HL-60 (cell line): ENCODE measurements at places on chromosomes 7 and 10.

DNA sequence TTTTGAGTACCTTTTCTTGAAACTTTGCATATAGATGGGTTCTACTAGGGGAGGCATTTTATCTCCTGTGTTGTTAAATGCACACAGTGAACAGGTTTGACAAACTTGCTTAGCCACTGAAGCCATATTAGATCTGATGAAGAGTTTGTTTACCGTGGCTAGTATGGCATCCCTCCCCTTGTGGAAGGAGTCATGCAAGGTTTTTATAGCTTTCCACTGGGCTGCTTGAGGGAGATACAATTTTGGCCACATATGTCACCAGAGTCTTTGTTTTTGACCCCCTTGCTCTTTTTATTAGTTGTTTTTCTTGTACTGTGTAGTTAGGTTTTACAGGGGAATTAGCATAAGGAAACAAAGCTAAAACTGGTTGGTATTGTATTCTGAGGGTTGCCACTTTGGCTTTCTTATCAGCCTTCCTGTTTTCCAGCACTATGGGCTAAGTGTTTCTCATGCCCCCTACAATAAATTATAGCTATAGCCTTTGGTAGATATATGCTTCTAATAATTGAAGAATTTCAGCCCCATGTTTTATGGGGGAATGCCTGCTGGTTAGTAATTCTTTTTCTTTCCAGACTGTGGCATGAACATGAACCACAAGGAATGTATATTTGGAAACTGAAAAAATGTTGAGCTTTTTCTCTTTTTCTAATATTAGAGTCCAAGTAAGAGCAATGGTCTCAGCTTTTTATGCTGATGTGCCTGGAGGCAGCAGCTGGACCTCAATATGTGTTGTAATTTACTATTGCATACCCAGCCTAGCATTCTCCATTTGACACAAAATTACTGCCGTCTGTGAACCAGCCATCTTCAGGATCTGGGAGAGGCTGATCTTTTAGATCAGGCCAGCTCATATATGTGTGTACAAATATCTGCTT is 18.4 kb upstream of the STEAP2 start:
- DNase-seq: no peak

- DNase-seq: no peak
Observed at GRCh38 chr10:91294134-91294906, 73.9 kb downstream of the PCGF5 start.

DNA sequence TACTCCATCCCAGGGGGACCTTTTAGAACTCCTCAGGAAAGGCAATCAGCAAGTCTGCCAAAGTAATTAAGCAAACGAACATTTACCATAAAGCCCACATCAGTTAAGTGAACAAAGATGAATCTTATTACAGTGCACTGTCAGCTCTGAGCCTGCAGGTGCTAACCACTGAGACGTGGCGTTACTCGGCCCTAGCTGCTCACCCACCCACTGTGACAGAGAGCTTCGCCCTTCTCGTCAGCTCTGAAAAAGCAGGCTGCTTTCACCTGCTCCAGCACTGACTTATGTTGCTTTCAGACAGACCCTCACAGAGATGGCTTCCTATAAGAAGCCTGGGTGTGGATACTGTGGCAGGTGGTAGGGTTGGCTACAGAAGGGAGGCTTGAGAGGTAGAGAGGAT is 57.7 kb upstream of the KCNIP2 start:
- DNase-seq: no peak

DNA sequence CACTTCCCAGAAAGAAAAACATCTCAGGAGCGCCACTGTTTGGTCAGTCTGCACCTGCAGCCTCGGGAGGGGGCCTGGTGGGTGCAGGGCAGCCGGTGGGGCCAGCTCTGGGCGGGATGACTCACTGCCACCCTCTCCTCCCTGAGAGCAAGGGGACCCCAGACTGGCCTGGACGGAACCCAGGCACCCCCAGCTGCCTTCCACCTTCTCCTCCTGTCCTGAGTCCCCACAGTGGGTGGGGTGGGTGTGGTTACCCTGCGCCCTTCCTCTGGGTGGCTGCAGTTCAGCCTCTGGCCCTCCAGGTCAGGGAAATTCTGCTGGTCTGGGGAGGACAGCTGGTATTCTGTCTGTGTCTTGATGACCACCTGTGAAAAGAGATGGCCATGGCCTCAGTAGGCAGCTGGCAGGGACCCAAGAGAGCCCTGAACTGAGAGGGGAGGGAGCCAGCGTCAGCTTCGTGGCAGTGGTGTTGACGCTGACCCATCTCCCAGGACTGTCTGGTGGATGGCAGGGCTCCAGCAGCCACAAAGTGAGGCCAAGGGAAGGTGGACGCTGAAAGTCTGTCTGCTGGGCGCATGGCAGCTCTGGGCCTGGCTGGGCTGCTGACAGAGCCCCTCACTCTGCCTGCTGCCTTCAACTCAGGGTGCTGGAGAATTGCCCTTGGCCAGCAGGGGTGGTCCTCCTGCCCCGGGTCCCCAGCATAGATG is 8.9 kb downstream of the CALY start:
- DNase-seq: no peak

DNA sequence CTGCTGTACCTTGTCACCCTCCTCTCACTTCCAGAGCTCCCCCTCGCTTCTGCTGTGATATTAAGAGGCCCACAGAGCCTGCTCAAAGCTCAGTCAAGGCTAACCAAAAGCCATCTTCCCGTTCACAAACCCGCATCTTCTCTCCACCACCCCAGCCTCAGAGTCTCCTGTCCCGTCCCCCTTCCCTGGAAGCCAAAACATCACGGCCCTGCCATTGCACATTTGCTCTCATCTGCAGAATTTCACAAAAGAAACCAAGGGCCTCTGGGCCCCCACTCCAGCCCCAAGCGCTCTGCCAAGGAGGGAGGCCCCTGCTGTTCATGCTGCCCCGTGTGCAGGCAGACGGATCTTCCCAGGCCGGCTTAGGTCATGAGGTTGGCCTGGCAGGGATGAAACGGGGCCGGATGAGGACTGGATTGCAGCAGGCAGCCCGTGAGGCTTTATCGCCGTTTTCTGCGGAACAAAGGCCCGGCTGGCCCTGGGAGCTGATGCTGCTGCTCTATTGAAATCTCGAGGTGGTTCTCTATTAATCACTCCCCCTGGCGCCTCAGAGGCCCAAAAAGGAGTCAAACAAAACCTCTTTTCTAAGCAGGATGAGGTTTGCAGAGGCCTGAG is 31.6 kb upstream of the FOXK1 start:
- DNase-seq: no peak

DNA sequence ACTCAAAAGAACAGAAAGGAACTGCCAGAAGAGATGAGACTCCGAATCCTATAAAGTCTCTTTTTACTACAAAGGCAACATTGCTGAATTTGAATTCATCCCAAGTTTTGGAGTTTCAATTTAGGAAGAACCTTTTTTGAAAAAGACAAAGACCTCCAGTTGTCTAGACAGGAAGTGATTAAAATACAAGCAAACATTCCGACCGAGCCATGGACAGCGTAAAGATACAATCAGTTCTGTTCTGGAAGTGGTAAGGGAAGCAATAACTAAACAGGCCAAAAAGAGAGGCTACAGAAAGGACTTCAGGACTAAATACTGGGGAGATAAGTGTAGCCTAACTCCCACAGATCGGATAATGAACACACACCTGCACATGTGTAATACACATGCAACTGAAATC is 101.0 kb downstream of the SMURF1 start:
- DNase-seq: no peak

- DNase-seq: no peak
Observed at GRCh38 chr7:33739286-33739685, 166.1 kb upstream of the BMPER start.

- DNase-seq: no peak
Observed at GRCh38 chr10:95542330-95542729, 18.8 kb downstream of the SORBS1 start.

DNA sequence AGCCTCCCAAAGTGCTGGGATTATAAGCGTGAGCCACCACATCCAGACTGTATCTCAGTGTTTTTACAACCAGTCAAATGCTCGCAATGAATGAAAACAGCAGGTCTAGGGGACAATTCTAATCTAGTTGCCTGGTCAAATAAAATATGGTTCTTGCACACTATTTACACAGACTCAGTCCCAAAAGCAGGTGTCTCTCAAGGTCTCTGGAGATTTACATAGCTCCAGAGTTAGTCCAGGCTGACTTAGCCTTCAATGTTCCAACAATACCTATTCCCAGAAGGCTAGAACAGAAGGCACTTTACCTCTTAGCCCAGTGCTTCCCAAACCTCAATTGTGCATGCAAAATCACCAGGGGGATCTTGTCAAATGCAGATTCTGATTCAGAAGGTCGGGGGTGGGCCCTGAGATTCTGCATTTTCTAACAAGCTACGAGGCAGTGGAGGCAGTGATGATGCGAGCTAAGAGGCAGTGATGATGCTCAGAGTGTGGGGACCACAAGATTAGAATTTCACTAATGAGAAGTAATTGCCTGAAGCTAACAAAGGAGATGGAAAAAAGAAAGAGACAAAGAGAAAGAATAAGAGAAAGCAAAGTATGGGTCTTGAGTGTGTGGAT is 6.4 kb downstream of the KIAA1549 start:
- DNase-seq: no peak

- no peak for DNase-seq
Observed at GRCh38 chr7:90988516-90988915, 275.7 kb upstream of the FZD1 start.

DNA sequence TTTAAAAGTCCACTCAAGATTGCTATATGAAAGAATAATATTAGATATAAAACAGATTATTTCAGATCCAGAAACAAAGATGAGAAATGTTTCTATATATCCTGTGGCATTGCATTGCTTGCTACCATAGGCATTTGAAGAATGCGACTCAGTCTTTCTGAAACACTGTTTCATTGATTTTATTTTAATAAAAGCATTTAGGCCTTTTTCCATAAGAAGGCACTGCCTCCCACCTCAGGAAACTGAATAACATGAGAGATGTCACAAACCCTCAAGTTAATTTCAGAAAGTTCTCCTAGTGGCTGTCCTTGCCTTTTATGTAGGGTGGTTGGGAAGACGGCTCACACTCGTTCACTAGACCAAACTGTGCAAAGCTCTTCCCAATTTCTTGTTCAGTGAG is 23.3 kb downstream of the PRPS1L1 start:
- DNase-seq: no peak

GRCh38 chr7:78020136-78020873 is 221.7 kb downstream of the PHTF2 start:
- DNase-seq: peak; percentile 33

- no peak for DNase-seq
Observed at GRCh38 chr10:68633816-68634466, 73.8 kb downstream of the TET1 start.

- peak; percentile 74 for DNase-seq
Observed at GRCh38 chr10:26378861-26379294, 59.3 kb upstream of the APBB1IP start.

DNA sequence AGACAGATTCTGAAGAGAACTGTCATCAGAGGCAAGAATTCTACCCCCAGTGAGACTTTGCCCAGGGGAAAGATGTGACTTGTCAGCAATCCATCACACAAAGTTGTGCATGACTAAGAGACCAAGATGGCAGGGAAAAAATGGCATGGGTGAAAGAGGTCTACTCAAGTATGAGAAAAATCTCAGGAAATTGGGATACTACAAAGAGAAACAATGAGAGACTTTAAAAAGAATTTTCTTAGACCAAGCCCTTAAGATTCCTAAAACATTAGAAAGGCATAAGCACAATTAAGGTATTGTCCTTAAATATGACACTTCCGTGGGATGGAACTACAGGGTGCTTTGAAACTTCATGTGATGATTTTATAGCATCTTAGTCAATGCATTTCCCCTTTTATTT is 45.6 kb upstream of the PDE1C start:
- no peak for DNase-seq

- no peak for DNase-seq
Observed at GRCh38 chr7:99557940-99558305, 519 bp upstream of the ZNF655 start.

DNA sequence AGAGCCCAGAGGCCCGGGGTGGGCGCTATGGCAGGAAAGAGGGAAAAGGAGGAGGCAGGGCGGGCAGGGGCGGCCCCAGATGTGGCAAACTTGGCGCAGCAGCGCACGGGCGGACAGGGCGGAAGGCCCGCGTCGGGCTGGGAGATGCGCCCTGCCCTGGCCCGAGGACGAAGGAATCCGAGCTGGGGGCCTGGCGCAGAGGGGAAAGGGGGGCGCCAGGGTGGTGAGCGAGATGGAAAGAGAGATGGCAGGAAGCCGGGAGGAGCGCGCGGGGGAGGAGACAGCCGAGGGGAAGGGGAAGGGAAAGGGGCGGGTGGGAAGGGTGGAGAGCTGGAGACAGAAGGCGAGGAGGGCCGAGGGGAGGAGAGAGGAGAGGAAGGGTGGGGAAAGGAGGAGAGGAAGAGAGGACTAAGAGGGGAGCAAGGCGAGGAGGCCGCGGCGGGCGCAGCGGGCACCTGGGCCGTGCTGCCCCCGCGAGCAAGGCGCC is at the start of gene MARVELD1:
Gene MARVELD1 (plus strand): TSS at position 392 of the 487 bp plus-strand sequence. CDS start 147 bp downstream, outside the sequence.
- peak; percentile 78 for DNase-seq

- DNase-seq: no peak
Observed at GRCh38 chr7:105594034-105594433, 12.7 kb upstream of the EFCAB10 start.

DNA sequence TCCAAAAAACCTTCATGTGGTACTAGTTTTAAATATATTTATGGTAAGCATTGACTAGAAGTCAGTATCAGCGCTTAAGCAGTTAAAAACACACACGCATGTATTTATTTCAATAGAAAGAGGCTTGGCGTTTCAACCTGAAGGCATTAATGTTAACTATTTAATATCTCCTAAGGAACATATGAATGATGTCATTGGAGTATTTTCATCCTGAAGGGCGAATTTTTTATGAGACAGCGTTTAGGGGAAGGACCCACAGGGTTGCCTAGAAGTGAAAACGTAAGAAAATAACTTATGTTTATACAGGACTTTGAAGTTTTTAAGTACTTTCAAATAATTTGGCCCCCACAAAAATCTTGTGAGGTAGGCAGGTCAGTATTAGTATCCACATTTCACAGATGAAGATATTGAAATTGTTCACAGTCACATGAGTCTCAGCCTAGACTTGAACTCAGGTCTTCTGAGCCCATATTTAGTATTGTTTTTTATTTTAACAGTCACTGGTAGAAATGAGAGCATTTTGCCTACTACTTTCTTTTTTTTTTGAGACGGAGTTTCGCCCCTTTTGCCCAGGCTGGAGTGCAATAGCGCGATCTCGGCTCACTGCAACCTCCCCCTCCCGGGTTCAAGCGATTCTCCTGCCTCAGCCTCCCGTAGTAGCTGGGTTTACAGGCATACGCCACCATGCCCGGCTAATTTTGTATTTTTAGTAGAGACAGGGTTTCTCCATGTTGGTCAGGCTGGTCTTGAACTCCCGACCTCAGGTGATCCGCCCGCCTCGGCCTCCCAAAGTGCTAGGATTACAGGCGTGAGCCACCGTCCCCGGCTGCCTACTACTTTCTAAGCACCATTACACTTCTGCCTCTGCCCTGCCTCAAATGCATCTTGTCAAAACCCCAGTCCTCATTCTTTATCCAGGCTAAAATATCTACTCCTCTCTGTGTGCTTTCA is 1.8 kb downstream of the SLK start:
- DNase-seq: no peak

GRCh38 chr10:52578871-52579405 is 193.6 kb downstream of the MBL2 start:
- no peak for DNase-seq
